ENCODE measurements at places on chromosomes 11 and 22. TPM values are rescaled to one million over a fixed set of nuclear protein-coding genes. Genes with fewer than 3 reads are reported as not detected.

Gene CYP2D6
- total RNA-seq, result 0.47 TPM

Gene HSD17B12
- 70.0 TPM for total RNA-seq

DNA sequence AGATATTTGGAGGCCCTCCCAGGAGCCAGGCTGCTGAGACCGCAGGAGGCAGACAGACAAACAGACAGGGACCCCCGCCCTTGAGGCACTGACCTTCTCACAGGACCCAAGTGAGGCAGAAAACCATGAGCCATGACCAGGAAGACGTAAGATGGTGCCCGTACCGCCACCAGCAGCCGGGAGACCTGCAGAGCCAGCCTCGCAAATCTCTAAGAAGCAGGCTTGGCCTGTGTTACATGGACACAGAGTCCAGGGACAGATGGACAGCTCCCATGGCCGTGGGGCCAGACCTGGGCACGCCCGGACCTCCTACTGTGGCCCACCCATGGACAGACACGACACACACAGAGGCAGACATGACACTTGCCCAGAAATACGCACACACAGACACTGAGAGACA is 30.7 kb upstream of the TOLLIP start:
- DNase-seq, result no peak

- no peak for DNase-seq
Observed at GRCh38 chr11:118917481-118918127, 8.1 kb downstream of the BCL9L start.

DNA sequence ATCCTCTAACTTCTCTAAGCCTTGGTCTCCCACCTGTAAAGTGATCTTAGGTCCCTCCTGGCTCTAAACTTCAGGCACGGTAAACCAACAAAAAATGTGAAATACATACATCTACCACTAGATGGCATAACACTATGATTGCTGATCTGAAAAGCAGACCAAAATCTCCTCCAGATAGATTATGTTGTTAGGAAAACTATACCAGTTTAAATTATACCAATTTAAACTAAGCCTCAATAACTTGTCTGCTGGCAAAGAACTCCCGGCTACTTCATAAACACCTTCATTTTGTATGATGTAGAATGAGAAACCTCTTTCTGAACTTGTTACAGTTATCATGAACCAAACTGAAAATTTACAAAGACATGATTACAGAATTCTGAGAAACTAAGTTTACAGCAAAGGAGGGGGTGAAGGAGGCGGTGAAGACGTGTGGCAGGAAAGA is 85.9 kb downstream of the SBF2 start:
- DNase-seq, result no peak

- DNase-seq, result no peak
Observed at GRCh38 chr11:38711110-38711509, 2113.1 kb upstream of the RAG2 start.

Gene TBC1D22A
- 15.3 TPM for total RNA-seq

Gene PNPLA2
- total RNA-seq, result 294 TPM

Gene SAA2
- total RNA-seq, result 1.1 TPM

Gene OR5P2
- not detected for total RNA-seq

- no peak for DNase-seq
Observed at GRCh38 chr11:86818462-86819192, 18.3 kb downstream of the PRSS23 start.

- DNase-seq, result no peak
Observed at GRCh38 chr11:4808476-4808875, 4.3 kb upstream of the OR52R1 start.

DNA sequence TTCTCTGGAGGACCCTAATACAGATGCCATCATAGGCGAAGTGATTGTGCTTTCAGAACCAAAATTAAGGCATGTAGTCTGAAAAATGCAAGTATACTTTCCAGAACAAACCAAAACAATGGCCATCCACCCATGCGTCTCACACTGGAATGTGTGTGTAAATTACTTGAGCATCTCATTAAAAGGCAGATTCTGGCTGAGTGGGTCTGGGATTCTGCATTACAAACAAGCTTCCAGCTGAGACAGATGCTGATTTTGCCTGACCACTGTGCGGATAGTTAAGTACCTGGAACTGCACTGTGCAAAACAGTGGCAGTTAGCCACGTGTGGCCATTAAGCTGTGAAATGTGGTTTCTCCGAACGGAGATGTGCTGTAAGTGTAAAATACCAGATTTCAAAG is 26.2 kb downstream of the RRP7A start:
- no peak for DNase-seq

GRCh38 chr11:21552911-21553310 is 640.0 kb upstream of the ANO5 start:
- no peak for DNase-seq

DNA sequence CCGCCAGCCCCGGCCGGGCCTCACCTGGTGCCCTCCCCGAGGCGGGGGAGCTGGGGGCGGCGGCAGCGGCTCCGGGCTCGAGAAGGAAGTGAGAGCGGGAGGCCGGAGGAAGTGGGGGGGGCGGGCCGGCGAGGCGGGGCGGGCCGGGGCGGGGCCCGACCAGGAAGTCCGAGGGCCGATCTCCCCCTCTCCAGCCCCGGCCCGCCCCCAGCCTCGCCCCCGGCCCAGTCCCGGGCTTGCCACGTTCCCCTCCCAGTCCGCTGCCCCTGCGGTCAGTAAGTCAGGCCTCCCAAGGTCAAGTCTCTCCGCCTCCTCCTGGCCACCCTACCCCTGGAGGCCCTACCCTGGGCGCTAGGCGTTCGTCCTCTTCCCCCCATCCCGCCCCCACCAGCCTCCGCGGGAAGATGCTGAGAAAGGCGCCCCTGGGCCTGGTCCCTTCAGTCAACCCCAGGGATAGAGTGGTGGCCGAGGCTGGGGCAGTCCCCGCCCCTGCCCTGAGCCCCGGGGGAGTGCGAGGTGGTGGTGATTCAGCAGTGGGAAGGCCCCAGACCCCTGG is at the start of gene RHOG:
TSS of gene RHOG (minus strand) at position 90 of the 556 bp plus-strand sequence. CDS start 12,821 bp downstream, outside the sequence.
- peak; percentile 90 for DNase-seq

Gene DAGLA
- 4.8 TPM for total RNA-seq

All from heart left ventricle (tissue), 16 donors.